ENCODE measurements at places on chromosomes 7 and 10.

DNA sequence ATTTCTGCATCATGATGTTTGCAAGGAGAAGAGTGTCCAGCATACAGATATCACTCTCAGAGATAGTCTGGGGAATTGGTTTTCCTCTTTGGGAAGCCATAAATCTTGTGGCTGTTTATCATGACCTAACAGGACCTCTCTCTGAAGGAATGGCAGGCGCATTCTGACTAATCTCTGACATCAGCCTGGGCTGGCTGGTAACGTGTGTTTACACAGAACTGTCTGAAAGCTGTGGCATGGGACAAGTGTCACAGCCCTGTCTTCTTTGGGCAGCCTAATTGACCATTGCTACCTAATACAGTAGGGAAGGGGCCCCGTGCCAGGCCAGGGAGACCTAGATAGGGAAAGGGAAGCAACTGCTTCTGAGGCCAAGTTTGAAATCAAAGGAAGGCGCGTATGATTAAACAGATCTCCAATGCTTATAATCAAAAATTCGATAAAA is 73.9 kb upstream of the CABCOCO1 start:
- no peak for DNase-seq

DNA sequence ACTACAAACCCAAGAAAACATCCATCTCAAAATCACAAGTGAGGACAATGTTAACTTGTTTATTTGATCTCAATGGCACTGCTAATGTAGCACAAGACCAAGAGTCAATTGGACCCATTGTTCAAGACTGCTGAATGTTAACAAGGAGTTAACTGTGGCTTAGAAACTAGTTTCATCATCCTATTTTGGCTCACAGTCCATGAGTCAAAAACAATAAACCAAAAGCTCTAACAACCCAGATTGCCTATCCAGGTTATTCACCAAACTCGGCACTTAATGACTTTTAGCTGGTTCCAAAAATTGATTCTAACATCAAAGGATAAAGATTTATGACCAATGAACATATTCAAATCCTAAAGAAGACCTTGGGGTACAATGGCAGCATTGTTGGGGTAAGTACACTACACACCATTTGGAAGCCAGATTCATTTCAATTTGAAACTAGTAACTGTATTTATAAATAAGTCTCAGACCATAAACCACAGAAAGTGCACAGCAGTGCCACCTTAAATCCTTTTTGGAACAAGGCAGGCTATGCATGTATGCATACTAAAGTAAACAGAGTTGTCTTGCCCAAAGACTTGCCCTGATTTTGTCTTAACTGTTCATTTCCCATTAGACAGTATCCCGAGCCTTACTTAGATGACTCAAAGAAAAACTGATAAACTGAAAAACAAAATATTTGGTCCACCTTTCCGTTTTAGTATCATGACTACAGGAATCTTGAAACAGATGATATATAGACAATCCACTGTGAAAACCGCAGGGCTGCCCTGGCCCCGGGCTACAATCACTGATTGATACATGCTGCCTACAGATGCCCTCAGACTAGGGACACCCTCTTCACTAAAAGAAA is 84.5 kb downstream of the SRPK2 start:
- DNase-seq, result no peak

- DNase-seq, result no peak
Measured at GRCh38 chr10:102398172-102399020, 2.9 kb downstream of the NFKB2 start.

- DNase-seq, result no peak
Measured at GRCh38 chr10:121409466-121410104, 188.7 kb downstream of the FGFR2 start.

- DNase-seq, result no peak
Measured at GRCh38 chr10:7318836-7319235, 92.0 kb downstream of the SFMBT2 start.

GRCh38 chr7:100475549-100475948 is 3.5 kb downstream of the TSC22D4 start:
- DNase-seq, result no peak

- DNase-seq, result no peak
Measured at GRCh38 chr7:31894308-31894707, 175.9 kb downstream of the PDE1C start.

DNA sequence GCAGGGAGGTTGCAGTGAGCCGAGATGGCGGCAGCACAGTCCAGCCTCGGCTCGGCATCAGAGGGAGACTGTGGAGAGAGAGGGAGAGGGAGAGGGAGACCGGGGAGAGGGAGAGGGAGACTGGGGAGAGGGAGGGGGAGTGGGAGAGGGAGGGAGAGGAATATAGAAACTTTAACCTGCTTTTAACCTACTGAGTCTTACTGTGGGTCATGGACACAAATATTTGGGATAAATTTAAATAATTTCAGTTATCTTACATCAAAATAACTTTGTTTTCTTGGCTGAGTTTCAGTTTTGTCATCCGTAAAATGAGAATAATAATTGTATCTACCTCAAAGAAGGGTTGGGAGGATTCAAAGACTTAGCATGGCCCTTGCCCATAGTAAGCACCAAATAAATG is 319.8 kb downstream of the LRMDA start:
- DNase-seq, result no peak

- no peak for DNase-seq
Measured at GRCh38 chr7:26188206-26188956, 12.2 kb downstream of the HNRNPA2B1 start.

GRCh38 chr10:9137368-9137767 is 1082.9 kb downstream of the GATA3 start:
- no peak for DNase-seq

GRCh38 chr7:96211954-96212353 is 109.9 kb downstream of the SLC25A13 start:
- no peak for DNase-seq

GRCh38 chr10:90023950-90024349 is 322.6 kb downstream of the KIF20B start:
- DNase-seq, result no peak

- DNase-seq, result no peak
Measured at GRCh38 chr7:80039251-80039884, 95.3 kb upstream of the GNAI1 start.

DNA sequence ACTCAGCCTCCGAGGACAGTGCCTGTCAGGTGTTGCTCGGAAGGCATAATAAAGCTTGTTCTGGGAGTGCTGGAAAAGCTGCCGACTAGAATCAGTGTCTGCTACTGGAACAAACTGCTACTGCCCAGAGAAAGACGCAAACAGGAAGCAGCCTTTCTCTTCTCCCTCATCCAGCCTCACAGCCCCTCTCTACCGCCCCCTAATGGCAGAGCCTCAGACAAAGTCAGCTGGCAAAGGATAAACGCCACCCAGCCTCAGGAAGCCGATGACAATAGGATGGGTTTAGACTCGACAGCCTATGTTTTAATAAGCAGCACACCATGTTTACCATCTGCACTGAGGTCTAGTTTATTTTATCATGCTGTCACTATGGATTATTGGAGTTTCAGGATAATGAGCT is 169.5 kb upstream of the LYZL1 start:
- DNase-seq, result no peak

- peak; percentile 80 for DNase-seq
Measured at GRCh38 chr7:126533715-126534114, 719.0 kb downstream of the GRM8 start.

DNA sequence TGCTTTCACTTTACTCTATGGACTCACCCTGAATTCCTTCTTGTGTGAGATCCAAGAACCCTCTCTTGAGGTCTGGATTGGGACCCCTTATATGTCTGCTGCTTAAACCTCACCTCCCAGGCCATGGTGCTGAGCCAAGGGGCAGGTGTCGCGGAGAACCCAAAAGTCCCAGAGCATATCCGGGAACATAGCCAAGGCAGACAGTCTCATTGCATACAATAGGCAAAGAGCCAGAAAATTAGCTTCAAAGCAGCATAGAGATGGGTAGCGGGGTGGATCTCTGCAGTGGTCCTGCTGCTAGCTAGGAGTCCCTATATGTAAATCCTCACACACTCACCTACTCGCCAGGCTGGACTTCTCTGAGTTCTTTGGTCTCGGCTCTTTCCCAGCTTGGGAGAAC is 5.5 kb downstream of the CCL24 start:
- DNase-seq, result no peak

DNA sequence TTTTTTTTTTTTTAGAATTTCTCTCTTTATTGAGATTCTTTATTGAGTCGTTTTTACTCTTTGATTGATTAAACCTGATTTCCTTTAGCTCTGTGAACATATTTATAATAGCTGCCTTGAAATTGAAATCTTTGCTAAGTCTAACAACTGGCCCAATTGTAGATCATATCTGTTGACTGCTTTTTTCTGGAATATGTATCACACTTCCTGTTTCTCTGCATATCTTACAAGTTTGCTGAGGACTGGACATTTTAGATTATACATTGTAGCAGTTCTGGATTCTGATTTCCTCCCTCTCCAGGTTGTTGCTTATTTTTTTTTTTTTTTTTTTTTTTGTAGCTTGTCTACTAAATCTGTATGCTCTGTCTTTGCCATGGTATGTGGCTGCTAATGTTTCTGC is 56.3 kb downstream of the PRKAR2B start:
- DNase-seq, result no peak

DNA sequence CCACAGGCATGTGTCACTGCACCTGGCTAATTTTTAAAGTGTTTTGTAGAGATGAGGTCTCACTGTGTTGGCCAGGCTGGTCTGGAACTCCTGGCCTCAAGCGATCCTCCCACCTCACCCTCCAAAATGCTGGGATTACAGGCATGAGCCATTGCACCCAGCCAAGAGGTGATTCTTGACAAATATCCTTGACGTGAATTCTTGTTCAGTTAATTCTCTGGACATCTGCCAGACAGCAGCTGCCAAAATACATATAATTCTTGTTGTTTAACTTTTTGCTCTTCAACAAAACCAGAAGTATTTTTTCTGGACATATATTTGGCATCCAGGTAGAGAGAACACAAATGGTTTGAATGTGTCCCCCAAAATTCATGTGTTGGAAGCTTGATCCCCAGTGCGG is 3.2 kb downstream of the ACADSB start:
- DNase-seq, result no peak

- no peak for DNase-seq
Measured at GRCh38 chr7:137006293-137006692, 137.8 kb downstream of the CHRM2 start.

GRCh38 chr7:6453734-6454133 is 6.0 kb upstream of the DAGLB start:
- no peak for DNase-seq

DNA sequence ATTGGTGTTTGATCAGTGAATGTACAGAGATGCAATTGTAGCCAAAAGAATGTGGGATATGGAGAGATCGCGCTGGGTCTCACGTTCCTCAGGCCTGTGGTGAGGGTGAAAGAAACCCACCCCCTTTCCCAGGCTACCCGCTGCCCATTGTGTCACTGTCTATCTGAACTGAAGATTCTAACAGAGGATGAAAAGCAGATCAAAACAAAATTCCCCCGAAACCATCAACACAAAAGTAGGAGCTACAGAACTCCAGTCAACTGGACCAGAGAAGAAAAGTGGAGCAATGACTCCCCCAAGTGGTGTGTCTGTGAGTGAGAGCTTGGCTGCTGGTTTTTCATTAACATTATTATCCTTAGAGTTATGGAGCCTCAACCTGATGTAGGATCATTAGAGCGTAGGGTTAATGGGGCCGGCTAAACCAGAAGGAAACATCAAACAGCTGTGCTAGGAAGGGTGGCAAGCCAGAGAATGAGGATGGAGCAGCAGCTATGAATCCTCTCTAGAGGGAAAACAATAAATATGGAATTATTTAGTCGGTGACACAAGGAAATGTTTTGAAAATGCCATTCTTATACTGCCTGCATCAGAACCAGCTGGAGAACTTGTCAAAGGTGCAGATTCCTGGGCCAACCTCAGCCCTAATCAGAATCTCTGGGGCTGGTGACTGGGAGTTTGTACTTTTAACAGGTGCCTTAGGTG is 38.3 kb downstream of the AKR1B1 start:
- peak; percentile 53 for DNase-seq

GRCh38 chr7:50022451-50022850 is 70.6 kb downstream of the ZPBP start:
- DNase-seq, result no peak

DNA sequence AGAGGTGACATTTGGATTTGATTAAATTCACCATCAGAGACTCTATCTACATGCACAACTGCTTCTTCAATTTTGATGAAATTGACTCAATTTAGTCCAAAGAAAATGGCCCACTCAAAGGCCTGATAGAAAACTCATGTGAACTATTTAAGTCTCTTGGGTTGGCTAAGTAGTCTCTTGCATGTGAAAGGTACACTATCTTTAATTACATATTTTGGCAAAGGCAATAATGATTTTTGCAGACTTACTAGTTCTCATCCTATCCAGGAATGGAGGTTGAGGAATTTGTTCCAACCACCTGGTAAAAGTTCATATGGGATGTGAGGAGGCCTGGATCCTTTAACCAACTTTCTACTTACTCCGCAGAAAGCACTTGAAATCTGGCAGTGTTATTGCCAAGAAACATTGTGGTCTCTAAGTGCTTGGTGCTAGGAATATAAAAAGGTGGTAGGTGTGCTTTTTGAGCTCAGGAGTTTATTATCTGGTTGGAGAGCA is 618.6 kb upstream of the MKI67 start:
- no peak for DNase-seq

- DNase-seq, result no peak
Measured at GRCh38 chr10:49111320-49111698, 4.0 kb downstream of the VSTM4 start.

DNA sequence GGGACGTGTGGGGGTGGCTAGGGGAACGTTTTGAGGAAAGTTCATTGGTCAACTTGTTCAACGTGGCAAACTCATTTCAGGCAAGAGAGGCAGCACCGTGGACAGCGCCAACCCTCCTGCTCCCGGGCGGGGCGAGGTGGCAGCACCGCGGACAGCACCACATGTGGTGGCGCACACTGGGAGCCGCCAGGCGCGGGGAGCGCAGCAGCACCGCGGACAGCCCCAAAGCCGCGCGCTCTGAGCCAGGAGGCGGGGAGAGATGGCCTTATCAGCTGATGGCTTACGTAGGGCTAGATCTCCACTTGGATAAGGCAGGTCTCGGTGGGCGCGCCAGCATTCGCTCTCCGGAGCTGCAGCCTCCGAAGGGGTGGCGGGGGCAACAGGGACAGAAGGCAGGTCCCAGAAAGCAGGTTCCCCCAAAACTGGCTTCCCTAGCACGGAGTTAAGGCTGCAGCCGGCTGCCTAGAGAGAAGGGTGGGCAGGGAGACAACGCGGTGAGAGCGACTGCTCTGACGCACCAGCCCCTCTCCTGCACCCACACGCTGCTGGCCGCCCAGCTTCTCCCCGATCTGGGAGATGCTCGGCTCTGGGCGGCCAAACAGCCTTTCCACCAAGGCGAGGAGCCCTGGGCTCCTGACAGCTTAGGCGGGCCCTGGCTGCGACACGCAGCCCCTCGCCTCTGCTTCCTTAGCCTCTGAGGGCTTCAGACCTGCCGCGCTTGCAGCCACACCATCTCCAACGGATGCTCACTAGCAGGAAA is at the start of gene HTR5A:
Gene HTR5A (plus strand): TSS at position 333 of the 760 bp plus-strand sequence. CDS start 576 bp downstream, outside the sequence.
- no peak for DNase-seq

DNA sequence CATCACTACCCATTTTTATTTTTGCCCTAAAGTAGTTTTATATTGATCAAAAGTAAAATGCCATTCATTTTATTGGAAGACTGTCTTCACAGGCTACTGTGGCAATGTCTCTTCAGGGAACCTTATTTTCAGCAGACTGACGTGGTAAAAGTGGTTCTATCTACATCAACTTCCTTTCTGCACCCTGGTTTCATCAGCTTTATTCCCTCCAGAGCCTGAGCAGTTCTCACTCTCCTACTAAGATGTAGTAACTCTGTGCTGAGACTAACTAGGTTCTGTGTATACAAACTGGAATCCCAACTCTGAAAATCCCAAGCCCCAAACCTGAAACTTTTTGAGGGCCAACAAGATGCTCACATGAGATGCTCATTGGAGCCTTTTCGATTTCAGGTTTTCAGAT is 155.3 kb downstream of the SFMBT2 start:
- no peak for DNase-seq

All from DMS79 (cell line).